ENCODE measurements at places on chromosomes 12 and 14. TPM values are rescaled to one million over a fixed set of nuclear protein-coding genes. Genes with fewer than 3 reads are reported as not detected.

FAR2 gene
- total RNA-seq, result 51.4 TPM

CCDC88C gene
- total RNA-seq, result 40.6 TPM

WNT5B gene
- 9.6 TPM for total RNA-seq

DNA sequence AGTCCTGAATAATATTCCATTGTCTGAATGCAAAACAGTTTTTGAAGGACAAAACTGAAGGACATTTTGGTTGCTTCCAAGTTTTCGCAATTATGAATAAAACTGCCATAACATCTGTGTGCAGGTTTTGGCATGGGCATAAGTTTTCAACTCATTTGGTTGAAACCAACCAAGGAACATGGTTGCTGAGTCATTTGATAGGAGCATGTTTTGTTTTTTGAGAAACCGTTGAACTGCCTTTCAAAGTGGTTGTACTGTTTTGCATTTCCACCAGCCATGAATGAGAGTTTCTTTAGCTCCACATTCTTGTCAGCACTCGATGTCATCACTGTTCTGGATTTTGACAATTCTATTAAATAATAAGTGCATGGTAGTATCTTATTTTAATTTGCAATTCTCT is 23.0 kb upstream of the GSG1 start:
- DNase-seq, result no peak

- DNase-seq, result no peak
These were observed 24.7 kb upstream of the PWP1 start for GRCh38 chr12:107660861-107661415.

OTX2 gene
- total RNA-seq, result not detected

DNA sequence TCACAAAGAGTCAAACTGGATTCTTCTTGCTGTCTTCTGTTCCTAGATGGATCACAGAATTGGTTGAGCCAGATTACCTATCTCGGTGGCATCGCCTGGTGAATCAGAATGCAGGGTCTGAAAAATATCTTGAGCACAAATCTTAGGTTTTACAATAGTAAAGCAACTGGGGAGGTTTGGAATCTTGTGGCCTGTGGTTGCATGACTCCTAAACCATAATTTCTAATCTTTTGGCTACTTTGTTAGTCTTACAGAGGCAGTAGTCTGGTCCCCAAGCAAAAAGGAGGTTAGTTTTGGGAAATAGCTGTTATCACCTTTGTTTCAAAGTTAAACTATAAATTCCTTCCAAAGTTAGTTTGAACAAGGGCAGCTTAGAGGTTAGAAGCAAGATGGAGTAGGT is 1488.5 kb upstream of the FLRT2 start:
- DNase-seq, result no peak

PTPN11 gene
- 82.7 TPM for total RNA-seq

COX8C gene
- not detected for total RNA-seq

GRCh38 chr14:73717266-73717665 is 3.1 kb upstream of the PNMA1 start:
- no peak for DNase-seq

CALM1 gene
- 869 TPM for total RNA-seq

- no peak for DNase-seq
These were observed 23.2 kb downstream of the CLIP1 start for GRCh38 chr12:122399254-122399591.

Data from glomerular endothelial cell (primary cell).